Stimulated activated CD8-positive, alpha-beta memory T cell treated with anti-CD3 and anti-CD28 coated beads, Interleukin-4, amount 100 ng/mL, for 4 hours (primary cell): ENCODE measurements at places on chromosomes 13 and 19.
A peak's percentile ranks its signal among the peaks of the same experiment; 100 is the strongest.

DNA sequence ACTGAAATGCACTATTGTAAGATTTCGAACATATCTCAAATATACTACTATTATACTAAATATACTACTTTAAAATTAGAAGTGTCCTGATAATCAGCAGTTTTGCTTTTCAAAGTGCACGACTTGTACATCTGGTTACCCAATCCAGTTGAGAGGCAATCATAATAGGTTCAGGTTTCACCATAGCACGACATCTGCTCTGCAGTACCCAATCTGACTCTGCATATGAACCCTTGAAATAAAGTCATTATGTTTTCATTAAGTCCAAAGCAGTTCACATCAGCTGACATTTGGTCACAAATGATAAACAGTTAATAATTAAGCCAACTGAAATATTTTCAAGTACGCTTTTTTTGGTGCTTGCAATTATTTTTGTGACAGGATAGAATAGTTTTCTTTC lies 90.6 kb downstream of the PCDH9 start:
- DNase-seq, result no peak

DNA sequence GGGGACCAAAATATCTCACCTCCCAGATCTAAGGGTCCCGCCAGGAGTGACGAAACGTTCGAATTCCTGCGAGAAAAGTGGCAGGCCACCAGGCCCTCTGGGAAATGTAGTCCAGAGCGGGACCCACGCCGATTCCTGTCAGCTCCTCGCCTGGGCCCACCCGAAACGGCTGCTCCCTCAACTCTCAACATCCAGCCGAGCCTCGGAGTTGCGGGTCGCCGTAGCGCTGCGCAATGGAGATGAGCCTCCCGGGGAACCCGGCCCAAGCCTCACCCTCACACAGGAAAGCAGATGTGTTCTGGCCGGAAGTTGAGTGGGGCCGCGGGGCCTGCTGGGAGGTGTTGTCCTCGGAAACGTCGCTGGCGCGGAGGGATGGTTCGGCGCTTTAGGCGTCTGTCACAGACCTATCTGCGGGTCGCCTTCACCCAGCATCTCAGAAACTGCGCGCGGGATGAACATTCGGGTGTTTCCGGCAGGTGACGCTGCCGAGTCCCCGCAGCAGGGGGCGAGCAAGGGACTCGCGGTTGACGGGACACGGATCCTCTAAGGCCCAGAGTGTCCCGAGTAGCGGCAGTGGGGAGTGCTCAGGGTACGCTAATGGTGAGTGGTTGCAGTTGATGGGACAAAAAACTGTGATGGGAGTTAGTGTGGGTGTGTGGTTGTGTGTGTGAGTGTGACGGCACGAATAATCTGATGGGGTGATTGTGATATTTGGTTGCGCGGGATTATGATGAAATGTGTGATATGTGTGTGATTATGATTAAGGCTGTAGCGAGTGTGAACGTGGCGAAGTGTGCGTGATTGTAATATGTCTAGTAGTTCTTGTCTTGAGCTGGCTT lies at the start of the genes ZNF568 and ZNF829:
Gene ZNF568, plus strand, starts transcription at position 341 of the 839 bp plus-strand sequence. CDS start 6,439 bp downstream, outside the sequence.
Gene ZNF829, minus strand, starts transcription at position 300 of the 839 bp plus-strand sequence. CDS start 1,124 bp downstream, outside the sequence.
- DNase-seq, result peak; percentile 70

DNA sequence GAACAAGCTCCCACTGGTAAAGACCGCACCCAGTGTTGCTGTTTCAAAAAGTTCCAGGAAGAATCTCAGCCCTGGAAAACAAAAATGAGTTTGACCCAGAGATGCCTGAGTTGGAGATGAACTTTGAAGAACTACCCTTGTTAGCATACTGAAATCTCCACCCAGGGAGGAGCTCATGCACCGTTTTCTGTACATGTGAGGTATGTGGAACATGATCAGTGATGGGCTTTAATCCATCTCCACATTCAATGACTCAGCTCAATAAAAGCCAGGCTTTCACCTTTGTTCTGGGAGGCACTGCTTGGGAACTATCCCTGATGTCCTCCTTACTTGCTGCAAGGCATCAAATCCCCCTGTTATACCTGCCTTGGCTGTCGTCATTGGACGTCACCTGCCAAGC lies 279.9 kb downstream of the UQCRFS1 start:
- DNase-seq, result no peak

DNA sequence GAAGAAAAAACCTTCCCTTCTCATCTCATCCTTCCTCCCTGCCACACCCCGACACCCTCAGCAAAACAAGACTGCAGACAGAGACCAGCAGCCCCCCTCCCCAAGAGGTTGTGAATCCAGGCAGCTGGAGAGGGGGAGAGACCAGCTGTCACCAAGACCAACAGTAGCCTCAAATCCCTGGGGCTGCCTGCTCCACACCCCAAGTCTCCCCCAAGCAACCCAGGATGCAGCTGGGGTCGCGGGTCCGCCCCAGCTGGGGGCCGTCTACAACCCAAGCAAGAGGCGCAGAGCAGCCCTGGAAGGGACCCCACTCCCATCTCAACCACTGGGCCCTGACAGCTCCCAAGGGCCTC lies 7.1 kb downstream of the KLF16 start:
- DNase-seq, result no peak

GRCh38 chr13:67117010-67117550 lies 113.1 kb downstream of the PCDH9 start:
- no peak for DNase-seq

DNA sequence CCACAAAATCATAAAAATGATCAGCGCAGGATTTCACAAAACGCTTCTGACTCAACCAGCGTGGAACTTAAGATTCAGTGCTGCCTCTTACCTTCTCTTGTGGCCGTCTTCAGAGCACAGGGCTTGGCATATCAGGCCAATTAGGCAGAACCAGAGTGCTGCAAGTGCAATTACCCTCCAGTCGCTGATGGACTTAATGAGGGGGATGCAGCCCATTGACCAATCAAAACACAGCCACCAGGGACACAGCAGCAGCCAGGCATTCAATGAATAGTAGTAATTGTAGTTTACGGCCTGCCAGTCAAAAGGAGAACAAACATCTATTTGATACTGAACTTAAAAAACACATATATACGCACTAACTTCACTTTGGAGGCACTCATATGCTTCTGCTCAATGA lies 38.2 kb downstream of the TMTC4 start:
- no peak for DNase-seq

GRCh38 chr13:30615866-30616541 lies 1.7 kb upstream of the USPL1 start:
- DNase-seq, result no peak

GRCh38 chr13:21657538-21657937 lies 13.3 kb upstream of the FGF9 start:
- no peak for DNase-seq

DNA sequence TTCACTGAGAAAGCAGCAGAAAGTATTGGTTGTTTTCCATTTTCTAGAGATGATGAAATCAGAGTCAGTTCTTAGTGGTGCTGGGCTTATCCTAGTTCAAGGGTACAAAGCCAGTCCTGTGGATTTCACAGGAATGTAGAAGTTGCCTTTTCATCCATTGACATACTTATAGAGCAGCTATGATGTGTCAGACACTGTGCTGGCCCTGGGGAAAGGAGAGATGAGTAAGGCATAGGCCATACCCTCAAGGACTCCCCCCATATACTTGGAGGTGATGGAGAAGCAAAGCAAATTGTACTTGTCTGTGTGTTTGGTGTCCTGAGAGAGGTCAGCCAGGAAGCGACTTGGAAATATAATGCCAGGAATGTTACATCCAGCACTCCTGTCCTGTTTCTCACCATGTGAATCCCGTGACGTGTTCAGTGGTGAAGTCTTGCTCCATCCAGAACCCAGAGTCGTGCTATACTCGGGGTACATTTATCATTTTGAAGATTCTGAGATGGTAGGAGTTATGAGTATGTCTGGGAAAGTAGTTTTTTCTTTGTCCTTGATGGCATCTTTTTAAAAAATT lies 22.6 kb downstream of the ERCC5 start:
- DNase-seq, result no peak

- no peak for DNase-seq
These were observed 61.9 kb upstream of the LDLR start for GRCh38 chr19:11027381-11027780.

GRCh38 chr13:27789495-27790303 lies 2.6 kb upstream of the GSX1 start:
- no peak for DNase-seq

GRCh38 chr13:33483471-33483870 lies 197.9 kb upstream of the STARD13 start:
- DNase-seq, result no peak

- no peak for DNase-seq
These were observed 96.6 kb downstream of the SIPA1L3 start for GRCh38 chr19:38003438-38004185.

GRCh38 chr19:17479325-17479791 lies 9.0 kb downstream of the SLC27A1 start:
- no peak for DNase-seq

DNA sequence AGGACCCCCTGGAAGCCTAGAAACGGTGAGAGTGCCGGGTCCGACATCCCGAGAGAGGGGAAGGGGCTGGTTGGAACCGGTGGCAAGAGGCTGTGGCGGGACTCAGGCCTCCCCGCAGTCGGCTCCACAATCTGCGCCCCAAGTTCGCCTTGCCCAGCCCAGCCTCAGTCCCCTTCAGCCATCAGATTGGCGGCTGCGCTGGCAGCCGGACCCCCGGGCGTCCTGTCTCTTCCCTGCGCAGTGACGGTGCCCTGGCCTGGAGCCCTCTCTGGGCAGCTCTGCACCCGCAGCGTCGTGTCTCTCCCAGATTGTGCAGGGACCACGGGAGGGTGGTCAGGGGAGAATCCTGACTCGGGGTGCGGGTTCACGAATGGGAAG lies 315 bp downstream of the ZNF492 start:
- no peak for DNase-seq

DNA sequence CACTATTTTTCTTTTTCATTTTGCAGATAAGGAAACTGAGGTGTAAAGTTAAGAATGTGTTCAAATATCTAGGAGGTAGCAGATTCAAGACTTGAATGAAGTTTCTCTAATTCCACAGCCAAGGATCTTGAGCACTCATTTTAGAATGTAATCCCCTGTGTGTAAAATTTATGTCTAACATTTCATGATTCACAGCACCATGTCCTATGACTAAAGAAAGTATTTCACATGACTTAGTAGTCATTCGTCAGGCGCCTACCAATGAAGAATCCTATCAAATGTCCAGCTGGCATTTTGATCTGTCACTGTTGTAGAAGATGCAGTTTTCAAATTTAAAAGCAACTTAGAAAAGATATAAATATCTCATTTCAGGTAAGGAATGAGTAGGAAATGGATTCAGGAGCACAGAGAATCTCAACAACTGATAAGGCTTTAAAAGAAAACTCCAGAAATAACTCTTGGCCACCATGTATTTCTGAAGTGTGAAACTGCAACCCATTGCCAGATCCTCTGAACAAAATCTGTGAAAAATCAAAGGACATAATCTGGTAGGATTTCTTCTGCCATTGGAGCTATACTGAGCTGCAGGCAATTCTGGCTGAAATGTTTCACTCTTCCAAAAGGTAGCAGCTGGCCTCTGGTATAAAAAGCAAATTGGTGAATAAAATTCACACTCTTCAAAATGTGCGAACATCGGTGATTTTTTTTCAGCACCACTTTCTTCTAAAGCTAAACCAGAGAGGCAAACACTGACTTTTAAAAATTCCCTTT lies 92.2 kb downstream of the DCLK1 start:
- DNase-seq, result no peak

- DNase-seq, result no peak
These were observed 21.9 kb downstream of the COMP start for GRCh38 chr19:18768997-18769891.

- no peak for DNase-seq
These were observed 4.3 kb downstream of the ZSCAN1 start for GRCh38 chr19:58037927-58038687.

GRCh38 chr13:71695662-71696061 lies 171.3 kb downstream of the DACH1 start:
- DNase-seq, result no peak

DNA sequence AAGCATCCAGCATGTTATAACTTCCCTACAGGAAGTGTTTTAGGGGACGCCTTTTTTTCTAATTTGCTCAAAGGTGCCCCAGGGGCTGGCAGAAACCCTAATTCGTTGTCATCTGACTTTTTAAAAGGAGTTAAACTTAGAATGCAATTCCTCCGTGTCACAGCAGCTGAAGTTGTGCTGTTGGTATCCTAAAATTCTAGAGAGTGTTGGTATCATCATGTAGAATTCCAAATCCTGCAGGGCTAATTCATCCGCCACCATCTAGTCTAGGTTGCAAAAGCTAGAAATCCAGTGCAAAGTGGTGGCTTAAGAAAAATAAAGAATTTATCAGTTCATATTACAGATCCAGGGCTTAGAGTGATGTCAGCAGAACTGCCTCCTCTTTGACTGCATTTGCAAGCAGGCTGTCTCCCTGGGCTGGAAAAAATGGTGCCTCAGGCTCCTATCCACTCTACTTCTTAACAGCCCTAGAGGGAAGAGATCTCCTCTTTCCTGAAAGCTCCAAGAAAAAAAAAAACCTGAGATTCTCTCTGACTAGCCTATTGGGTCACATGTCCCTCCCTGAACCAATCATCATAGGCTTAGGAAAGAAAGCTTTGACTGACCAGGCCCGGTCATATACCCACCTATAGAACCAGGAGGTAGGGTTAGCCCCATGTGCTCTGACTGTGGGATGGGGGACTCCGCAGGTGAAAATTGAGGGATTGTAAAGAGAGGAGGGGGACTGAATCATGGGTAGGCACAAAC lies 73.0 kb downstream of the MAP4K1 start:
- DNase-seq, result no peak

DNA sequence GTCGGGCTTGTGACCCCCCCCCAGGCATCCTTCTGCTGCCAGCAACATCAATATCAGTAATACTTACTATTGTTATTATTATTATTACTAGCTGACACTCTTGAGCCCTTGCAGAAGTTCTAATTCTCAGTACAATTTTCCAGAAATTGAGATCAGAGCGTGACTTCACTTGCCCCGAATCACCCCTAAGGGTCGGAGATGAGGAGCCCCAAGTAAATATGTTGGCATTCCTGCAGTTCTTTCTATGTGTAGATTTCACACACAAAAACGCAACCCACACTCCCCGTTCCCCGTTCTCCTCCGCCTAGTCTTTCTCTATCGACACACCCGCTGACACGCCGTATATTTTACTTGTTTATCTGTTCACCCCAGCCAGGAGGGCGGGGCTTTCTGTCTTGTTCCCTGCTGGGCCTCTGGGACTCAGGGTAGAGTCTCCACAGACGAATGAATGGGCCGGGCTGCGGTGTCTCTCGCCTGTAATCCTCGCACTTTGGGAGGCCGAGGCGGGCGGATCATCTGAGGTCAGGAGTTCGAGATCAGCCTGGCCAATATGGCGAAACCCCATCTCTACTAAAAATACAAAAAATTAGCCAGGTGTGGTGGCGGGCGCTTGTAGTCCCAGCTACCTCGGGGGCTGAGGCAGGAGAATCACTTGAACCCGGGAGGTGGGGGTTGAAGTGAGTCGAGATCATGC lies 14.7 kb downstream of the TLE5 start:
- no peak for DNase-seq

GRCh38 chr19:34499155-34499834 lies 17.7 kb downstream of the WTIP start:
- no peak for DNase-seq

DNA sequence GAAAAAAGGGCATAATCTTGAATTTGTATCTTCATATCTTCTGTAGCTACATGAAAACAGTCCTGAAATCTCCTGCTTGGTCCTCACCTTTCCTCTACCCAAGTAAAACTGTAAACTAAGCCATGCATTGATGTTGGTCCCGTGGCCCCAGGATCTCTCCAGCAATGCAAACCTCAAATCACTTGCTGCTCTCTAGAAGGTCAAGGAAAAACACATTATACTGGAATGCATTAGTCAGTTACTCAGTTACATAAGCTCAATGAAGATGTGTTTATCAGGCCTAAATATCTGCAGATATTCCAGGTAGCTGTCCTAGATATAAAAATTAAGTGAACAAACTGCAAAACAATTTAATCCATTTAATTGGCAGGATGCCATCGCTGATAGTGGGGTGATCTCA lies 261.8 kb downstream of the ABCC4 start:
- no peak for DNase-seq
